ENCODE measurements at places on chromosomes 11 and 22.

DNA sequence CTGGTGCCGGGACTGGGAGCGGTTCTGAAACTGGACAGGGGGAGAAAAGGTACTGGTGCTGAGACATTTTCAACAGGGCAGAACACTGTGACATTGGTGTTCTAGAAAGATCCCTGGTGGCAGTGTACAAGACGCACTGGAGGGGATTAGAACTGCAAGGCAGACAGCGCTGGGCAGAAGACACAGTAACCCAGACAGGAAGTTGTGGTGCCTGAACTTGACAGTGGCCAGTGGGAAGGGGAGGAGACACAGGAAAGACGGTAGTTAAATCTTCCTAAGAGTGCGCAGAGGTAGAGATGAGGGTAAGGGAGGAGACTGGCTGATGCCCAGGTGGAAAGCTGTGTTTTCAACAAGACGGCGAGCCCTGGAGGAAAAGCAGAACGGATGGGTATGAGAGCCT lies 24.5 kb downstream of the FAM227A start:
- no peak for DNase-seq

GRCh38 chr11:94776351-94777321 lies 8.5 kb downstream of the AMOTL1 start:
- DNase-seq, result no peak

DNA sequence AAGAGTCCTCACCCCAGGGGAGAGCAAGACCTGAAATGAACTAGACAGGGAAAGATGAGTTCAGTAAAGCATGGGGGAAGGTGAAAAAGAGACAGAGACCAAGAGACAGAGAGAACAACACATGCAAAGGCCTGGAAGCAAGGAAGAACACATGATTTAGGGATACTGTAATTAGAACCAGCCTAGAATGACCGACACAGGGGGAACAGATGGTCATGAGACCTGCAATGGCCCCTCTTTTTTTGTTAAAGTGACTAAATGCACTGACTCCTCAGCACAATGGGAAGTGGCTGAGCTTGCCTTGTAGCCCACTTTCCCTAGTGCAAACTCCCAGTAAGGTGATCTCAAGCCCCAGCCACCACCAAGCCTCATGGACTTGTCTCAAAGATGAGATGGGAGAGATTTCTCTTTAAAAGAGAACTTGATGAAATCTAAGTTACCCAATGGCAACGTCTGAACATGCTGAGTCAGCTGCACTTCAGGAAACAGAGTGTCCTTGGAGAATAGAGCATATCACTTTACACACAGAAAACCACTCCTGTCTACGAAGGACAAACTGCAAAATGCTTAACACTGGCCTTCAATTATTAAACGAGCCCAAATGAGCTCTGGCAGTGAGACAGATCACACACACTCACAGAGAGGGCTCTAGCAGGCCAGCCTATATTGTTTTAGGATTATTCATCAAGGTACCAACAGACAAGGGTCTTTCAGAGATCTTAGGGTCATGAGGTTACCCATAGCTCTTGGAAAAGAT lies 91.0 kb downstream of the SERGEF start:
- DNase-seq, result no peak

GRCh38 chr11:78202733-78203167 lies 14.0 kb downstream of the USP35 start:
- peak; percentile 21 for DNase-seq

DNA sequence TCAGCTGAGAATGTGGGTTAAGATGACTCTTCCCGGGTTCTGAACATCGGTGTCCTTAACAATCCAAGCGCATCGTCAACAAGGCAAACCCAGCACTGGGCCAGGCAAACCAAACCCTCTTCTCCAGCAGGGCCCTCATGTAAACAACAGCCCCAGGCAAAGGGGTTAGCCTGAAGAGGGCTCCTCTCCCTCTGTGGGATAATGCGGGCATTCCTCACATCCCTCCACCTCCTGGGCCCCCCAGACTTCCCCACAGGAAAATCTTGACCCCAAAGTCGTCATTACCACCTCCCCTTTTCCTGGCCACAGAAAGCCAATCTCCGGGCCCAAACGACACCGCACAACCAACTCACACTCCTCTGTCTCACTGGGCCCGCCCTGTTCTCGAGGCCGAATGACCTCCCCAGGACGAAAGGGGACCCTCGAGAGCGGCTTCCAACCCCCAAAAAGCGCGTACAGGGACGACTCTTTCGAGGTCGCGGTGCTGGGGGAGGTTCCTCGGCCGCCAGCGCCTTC lies 566 bp downstream of the DDB1 start:
- no peak for DNase-seq

- no peak for DNase-seq
These were observed 24.5 kb downstream of the PISD start for GRCh38 chr22:31637447-31637890.

All from stimulated activated CD4-positive, alpha-beta T cell treated with anti-CD3 and anti-CD28 coated beads, Interleukin-4, amount 100 ng/mL, for 1 hour (primary cell).